ENCODE measurements at places on chromosomes 11 and 22. TPM values are rescaled to one million over a fixed set of nuclear protein-coding genes. Genes with fewer than 3 reads are reported as not detected.

- no peak for DNase-seq
Observed at GRCh38 chr22:32052244-32052643, 9.2 kb downstream of the SLC5A1 start.

DNA sequence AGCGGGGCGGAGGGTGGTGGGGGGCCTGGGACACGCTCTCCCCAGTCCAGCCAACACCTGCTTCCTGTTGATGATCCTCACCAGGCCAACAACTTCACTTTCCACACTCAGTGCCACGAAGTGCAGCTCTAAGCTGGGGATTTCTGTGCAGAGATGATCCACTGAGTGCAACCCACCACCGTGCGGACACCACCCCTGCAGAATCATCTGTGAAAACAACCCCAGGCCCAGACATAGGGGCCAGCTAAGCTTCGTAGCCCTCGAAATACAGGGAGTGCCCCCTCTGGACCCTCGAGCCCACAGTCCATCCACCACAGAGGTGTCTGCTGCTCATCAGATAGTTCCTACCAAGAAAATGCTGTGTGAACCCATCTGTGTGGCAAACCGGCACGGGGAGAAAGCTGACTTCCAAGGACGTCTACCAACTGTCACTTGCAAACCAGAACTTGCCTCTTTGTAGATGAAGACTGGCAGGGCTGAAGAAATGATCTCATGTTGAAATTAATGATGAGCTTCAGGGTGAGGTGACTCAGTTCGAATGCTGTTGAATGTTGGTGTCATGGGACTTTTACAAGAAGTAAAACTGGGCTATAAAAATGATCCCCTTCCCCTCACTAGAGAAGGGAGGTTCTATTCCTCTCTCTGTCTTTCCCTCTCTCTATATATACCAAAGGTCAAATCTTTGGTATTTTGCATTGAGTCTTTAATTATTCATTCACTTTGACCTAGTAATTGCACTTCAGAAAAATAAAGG lies 73.4 kb downstream of the MYEOV start:
- no peak for DNase-seq

CLMP gene
- 38.4 TPM for polyA plus RNA-seq

DNA sequence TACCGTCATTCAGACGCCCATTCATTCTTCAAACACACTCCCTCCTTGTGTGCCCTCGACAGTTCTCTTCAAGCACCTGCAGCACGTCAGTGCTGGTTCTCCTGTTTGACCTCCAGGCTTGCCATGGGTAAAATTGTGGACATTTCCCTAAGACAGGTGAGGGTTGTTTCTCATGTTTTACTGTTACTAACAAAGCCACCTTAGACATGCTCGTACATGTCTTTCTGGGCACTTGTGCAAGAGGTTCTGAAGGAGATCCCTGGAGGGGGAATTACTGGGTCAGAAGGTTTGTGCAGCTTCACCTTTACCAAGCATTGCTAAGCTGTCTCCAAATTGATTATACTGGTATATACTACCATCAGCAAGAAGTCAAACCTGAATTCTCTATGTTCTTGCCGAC lies 189.7 kb upstream of the TMEM45B start:
- no peak for DNase-seq

DNA sequence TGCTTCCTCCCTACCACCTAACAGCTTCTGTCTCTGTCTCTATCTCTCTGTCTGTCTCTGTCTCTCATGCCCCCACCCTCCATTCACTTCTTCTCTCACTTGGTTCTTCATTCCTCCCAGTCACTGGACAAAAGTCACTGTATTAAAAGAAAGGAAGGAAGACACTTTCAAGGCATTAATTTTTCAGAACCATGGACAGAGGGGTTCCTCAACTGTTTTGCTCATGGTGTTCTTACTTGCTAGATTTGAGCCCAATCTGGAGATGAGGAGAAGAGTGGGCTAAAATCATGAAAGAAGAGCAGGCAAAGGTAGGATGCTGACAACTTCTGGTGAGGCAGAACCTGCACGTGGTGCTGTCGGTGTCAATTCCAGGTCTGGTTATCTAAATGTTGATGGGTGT lies 116.7 kb upstream of the LARGE1 start:
- no peak for DNase-seq

All from right renal cortex interstitium (tissue), 3 donors.